DMS79 (cell line): ENCODE measurements at places on chromosomes 12 and 14.

DNA sequence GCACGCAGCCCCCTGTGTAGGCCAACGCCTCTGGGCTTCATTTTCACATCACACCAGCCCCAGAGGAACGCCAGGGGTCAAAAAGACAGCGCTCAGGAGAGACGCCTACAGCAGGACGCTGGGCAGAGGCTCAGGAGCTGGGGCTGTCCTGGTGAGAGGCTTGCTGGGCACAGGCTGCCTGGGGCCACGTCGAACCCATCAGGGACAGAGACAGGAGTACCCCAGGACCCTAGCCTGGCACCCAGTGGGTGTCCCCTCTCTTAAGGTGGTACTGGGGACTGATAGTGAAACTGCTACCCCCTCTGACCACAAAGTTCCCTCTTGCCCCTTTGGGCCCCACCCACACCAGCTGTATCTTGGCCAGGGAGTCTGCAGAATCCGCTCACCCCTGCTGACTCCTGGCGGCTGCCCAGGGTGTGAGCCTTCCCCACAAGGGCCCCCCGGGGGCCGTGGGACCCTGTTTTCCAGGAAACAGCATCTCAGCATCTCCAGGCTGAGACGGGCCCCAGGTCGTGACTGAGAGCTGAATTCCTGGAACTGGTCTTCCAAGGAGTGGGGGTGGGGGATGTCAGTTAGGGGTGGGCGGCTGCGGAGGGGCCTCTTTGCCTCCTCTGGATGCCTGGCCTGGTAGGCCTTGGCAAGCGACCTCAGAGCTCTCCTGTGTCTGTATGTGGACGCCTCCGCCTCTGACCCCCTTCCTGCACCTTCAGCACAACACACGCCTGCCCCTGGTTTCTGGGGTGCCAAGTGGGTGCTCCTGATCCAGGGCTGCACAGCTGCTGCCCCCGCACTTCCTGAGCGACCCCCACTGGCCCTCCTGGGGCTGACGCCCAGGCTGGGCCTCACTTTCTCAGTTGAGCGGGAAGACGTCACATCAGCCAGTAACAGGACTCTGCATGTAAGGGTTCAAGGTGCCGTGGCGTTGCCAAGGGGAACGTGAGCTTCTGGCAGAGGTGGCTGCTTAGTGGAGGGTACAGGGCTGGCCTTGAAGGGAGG lies 321.9 kb upstream of the RTL1 start:
- no peak for DNase-seq

DNA sequence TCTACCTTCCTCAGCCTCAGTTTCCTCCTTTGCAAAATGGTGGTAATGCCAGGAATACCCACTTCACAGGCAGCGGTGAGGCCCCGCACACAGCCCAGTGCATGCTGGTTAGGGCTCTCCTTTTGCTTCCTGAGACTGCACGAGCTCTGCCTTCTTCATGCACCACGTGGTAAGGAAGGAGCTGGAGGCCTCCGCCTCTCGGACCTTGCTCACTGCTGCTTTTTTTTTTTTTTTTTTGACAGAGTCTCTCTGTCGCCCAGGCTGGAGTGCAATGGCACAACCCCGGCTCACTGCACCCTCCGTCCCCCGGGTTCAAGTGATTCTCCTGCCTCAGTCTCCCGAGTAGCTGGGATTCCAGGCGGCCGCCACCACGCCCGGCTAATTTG lies 18.1 kb downstream of the TAMALIN start:
- DNase-seq = no peak

DNA sequence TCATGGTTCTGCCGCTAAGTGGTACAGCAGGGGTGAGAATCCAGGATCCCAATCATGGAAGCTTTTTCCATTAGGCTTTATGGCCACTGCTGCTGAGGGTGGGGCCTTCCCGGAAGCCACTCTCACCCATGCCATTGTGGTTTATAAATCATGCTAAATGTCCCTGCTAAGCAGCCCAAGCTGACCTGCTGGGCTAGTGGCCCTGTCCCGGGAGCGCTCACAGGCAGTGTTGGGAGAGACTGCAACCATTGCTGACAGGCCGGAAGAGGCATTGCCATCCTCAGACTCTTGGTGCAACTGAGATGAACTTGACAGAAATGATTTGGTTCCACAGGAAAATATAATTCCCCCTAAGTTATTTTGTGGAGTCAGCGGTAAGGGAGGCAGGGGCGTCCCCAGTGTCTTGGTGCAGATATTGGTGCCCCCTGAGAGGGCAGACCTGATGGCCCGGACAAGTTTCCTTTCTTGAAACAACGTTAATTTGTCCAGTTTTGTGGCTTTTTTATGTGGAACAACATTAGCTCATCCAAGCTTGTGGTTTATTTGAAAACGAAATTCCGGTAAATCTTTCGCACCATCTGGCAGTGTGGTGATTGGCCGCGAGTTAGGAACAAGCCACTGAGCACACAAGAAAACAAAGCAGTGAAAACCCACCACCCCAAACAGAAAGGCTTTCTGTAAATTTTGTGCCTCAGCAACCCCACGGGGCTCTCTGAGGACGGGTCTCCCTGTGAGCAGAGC lies 82.3 kb downstream of the SSPN start:
- DNase-seq = no peak

GRCh38 chr12:69563166-69563762 lies 22.0 kb upstream of the CCT2 start:
- DNase-seq = no peak

DNA sequence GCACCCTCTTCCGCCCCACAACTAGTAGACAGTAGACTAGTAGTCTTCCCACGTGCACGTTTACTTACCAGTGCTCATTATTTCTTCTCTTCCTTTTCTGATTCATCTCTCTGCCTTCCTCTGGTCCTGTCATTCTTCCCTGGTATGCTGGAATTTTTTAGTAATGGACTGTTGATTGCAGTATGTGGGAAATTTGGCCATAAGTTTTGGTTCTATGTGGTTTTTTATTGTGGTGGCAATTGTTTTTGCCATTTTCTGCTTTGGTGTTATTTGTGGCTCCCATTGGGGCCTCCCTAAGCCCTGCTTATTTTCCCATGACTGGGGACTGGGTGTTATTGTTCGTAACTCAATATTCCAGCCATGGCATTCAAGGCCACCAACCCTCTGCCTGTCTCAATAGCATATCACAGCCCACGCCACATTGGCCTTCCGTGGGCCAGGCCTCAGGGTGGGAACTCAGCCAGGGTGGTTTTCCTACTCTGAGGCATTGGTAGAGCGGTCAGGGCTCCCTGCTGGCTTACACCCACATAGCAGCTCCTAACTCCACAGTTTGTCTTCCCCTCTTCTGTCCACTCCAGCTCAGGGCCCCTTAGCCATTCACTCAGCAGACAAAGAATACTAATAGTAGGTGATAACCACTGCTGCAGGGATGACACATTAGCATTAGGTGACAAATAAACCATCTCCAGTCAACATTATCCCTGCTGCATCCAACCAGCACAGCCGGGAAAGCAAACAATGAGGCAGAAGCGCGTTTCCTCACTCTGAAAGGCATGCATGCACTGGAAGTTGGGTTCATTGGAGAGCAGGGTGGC lies 321.5 kb downstream of the CACNA1C start:
- no peak for DNase-seq

DNA sequence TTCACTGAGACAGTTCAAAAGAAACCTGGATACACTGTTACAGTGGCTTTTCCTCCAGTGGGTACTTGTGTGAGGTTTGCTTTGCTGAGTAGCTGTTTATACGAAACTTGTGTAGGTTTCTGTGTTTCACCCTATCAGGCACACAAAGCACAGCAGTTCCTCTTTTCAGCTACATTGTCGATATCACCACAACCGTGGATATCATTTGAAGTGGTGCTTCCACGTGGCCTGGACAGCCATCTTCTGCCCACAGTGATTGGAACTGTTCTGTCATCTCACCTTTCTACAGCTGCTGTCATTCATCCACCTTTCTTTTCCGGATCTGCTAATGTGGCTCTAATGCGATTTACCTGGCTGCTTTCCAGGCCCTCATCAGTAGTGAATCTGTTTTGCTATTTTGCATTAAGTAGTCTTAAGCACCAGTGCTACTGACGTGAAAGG lies 368.8 kb downstream of the SYT1 start:
- peak; percentile 86 for DNase-seq

DNA sequence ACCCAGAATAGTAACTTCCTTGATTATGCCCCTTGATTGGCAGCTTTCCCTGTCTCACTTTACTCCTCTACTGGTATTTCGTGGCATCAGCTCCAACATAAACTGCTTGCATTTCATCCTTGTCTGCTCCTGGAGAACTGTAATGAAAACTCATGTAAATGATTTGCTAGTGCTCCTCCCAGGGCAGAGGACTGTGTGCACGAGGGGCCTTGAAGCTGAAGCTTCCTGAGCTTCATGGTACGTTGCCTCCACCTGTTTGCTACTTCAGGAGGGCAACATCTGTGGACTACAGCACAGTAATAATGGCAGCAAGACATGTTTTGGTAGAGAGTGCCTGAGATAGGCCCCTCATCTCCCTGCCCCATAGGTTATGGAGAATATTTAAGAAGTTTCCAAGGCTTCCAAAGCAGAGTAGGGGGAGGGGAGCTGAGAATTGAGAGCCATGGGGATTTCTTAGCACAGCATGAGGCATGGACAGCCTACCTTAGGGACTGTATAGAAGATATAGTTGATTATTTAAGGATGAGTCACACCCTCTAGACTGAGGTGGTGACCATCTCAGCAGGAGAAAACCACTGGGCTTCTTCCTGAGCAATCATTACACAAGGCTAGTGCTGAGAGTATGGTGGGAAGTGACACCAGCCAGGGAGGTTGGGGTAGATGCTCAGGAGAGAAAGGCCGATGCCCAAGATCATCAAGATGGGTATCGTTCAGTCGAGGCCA lies 29.5 kb downstream of the CCDC198 start:
- DNase-seq = peak; percentile 14

GRCh38 chr12:102769323-102769916 lies 147.6 kb downstream of the PAH start:
- DNase-seq = no peak

DNA sequence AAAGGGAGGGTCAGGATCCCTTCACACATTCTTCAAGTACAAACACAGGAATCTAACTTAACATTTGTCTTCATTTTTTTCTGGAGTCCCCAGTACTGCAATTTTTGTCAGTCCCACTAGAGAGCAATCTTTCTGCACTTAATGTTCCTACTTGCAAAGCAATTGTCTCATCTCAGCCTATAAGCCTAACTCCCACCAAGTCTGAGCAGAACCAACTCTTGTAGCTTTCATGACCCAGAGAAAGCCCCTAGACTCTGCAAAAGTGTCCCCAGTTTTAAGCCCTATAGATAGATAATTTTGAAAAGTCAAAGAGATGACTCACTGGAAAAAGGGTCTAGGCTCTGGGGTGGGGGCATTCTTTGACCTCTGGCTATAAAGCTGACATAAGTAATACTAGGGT lies 1.8 kb upstream of the ZBTB39 start:
- DNase-seq = peak; percentile 13

DNA sequence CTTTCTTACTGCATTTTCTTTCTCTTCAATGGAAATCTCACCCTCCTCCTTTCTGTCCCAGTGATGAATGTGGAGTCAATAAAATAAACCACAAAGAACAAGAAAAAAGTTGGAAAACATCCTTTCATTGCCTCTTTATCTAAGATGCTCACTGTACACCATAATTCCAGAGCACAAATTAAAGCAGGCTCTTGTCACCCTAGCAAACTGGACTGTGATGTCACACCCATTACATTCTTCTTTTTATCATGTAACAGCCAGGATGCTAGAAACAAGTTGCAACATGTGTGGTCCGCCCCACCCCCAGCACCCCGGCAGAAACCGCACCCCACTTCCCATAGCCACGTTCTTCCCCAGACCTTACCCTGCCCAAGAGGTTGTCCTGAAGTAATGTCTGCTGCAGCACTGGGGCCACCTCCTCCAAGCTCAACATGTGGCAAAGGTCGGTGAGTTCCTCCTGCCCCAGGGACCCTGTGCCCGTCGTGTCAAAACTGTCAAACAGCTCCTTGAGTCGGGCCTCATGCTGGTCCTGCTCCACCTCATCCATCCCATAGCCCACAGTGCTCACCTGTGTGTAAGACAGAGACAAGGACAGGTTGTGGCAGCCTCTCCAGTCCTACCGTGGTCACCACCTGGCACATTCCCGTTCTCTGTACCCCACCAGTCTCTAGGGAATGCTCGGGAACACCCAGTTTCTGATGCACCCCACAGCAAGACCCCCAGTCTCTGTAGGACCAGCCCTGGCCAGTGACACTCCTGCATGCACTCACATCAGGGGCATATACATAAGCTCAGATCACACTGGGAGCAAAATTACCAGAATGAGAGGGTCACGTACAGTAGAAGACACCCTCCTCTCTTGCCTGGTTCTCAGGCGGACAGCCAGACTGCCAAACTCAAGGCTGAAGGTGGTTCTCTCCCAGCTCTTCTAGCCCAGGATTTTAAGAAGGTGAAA lies 9.2 kb downstream of the NIN start:
- DNase-seq = no peak

DNA sequence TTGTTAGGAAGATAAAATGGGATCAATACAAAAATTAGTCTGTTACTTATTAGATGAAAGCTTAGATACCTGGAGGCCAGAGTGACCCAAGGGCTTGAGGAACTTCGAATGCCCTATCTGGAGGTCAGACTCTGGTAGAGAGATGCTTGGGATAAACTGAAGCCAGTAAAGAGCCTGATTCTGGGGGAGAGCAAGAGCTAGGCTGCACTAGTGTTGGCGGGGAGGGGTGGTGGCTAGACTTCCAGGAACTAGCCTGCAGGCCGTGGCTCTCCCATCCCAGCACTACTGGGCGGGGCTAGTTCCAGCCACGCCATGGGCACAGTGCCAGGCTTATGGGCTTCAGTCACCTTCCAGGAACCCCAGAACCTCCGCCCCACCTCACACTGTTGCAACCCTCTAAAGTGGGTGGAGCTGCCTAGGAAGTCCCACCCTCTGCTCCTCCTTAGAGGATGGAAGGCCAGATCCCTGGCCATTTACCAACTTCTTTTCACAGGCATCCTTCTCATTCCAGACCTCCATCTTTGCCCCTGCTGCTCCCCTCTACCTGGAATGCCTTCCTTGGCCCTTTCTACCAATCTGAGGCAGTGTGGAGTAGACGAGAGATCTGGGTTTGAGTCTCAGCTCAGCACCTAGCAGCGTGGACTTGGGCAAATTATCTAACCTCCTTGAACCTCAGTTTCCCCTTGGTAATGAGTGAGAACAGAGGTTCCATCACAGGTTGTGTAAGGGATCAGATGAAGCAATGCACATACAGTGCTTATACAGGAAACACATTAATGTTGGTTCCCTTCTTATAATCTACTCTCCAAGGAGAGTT lies 6.3 kb upstream of the NFE2 start:
- DNase-seq = no peak

DNA sequence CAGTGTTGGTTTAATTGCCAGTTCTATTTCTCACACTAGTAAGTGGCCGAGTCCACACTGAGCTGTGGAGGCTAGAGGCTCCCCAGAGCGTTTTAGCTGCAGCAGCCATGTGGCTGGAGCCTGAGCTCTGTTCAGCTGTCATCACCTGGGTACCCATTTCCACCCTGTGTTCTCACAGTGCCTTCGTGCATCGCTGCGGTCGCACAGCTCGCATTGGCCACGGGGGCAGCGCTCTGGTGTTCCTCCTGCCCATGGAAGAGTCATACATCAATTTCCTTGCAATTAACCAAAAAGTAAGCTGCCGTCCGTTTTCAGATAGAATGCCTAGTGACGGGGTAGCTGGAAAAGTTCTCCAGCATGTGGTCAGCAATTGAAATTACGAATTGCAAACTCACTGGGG lies 15.7 kb downstream of the DDX55 start:
- no peak for DNase-seq

- no peak for DNase-seq
Measured at GRCh38 chr12:69988481-69989321, 163.7 kb downstream of the MYRFL start.
